ENCODE measurements at places on chromosomes 11 and 22.

- H3K27ac ChIP-seq: no peak overlapping the region
- DNase-seq: no peak
- no peaks in the 10 kb centered on the region for H3K36me3 ChIP-seq
- peaks cover 18% of the 10 kb centered on the region for H3K27me3 ChIP-seq
Observed at GRCh38 chr11:3184732-3185347, 19.7 kb upstream of the OSBPL5 start.

- H3K27ac ChIP-seq: no peak overlapping the region
- DNase-seq: peak; percentile 76
- no peak overlapping the region for H3K4me3 ChIP-seq
- H3K36me3 ChIP-seq: no peaks in the 10 kb centered on the region
Observed at GRCh38 chr11:122215244-122215992, 99.4 kb upstream of the BLID start.

- H3K27me3 ChIP-seq: peaks cover 93% of the 10 kb centered on the region
- H3K27ac ChIP-seq: no peak overlapping the region
- DNase-seq: no peak
- peaks cover 23% of the 10 kb centered on the region for H3K4me1 ChIP-seq
- H3K36me3 ChIP-seq: peaks cover 8% of the 10 kb centered on the region
- peak overlapping the region; percentile 83 for H3K4me3 ChIP-seq
Observed at GRCh38 chr11:124740277-124740882, 638 bp downstream of the NRGN start.

DNA sequence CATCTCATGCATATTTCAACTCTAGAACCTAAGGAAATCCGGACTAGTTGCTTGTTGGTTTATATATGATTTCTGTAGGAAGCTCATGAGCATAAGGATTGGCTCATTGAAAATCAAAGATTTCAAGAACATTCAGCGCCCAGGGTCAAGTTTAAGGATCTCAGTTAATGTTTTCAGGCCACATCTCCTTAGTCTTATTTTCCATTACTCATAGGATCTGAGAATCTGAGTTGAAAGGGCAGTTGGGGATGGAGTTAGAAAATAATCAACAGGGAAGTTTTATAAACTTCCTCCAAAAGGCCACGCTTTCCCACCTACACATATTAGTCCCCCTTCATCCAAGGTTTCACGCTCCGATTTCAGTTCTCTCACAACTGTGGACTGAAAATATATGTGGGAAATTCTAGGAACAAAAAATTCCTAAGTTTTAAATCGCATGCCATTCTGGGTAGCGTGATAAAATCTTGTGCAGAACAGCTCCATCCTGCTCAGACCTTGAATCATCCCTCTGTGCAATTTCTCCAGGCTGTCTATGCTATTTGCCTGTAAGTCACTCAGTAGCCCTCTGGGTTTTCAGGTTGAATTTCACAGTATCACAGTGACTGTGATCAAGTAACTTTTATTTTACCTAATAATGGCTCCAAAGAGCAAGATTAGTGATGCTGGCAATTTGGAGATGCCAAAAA, 160.2 kb downstream of the KIRREL3 start:
- H3K27ac ChIP-seq: no peak overlapping the region
- H3K4me1 ChIP-seq: peaks cover 16% of the 10 kb centered on the region
- H3K36me3 ChIP-seq: no peaks in the 10 kb centered on the region
- no peak for DNase-seq
- no peaks in the 10 kb centered on the region for H3K27me3 ChIP-seq

GRCh38 chr11:73559743-73560142, 38.2 kb downstream of the FAM168A start:
- no peak overlapping the region for H3K27ac ChIP-seq
- H3K36me3 ChIP-seq: peaks cover 7% of the 10 kb centered on the region
- no peak for DNase-seq
- no peak overlapping the region for H3K4me3 ChIP-seq
- H3K27me3 ChIP-seq: no peaks in the 10 kb centered on the region
- peaks cover 5% of the 10 kb centered on the region for H3K4me1 ChIP-seq

DNA sequence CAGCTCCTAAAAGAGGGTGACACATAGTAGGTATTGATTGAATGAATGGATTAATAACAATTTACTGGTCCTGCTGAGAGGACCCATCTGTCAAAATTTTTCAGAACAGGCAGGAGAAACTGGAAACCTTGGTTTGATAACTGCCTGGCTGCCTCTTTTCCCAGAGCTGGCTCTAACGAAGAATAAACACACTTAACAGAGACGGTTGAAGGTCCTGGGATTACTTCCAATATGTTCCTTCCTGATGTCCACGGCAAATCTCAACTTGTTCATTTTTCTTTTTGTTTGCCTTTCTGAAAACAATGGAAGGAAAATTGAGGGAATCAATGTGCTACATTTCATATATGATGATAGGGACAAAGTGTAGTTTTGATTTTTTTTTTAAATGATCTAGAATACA, 76.5 kb upstream of the SYT13 start:
- peaks cover 11% of the 10 kb centered on the region for H3K27me3 ChIP-seq
- H3K4me3 ChIP-seq: no peak overlapping the region
- H3K36me3 ChIP-seq: no peaks in the 10 kb centered on the region
- H3K4me1 ChIP-seq: peaks cover 14% of the 10 kb centered on the region
- no peak for DNase-seq
- H3K27ac ChIP-seq: no peak overlapping the region

DNA sequence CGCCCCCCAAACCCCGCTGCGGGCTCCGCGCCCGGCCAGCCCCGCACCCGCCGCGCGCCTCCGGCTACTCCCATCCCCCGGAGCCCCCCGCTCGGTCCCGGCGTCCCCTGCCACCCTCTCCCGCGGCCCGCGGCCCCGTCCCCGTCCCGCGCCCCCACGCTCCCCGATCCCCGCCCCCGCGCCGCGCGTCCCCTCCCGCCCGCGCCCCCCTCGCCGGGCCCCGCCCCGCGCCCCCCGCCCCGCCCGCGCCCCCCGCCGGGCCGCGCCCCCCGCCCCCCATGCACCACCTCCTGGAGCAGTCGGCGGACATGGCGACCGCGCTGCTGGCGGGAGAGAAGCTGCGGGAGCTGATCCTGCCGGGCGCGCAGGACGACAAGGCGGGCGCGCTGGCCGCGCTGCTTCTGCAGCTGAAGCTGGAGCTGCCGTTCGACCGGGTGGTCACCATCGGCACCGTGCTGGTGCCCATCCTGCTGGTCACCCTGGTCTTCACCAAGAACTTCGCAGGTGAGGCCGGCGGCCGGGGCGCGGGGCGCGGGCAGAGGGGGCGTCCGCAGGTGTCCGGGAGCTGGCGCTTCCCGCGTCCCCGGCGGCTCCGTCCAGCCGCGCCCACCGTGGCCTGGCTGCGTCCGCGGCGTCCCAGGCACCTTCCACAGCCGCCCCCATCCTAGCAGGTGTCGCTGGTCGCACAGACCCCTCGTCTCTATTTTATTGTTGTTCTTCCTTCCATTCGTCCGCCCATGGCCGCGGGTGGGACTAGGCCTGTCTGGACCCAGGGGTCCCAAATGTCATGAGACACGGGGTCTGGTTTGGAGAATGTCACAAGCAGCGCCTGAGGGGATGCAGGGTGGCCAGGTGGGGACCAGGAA, at the start of gene PANX2:
Gene PANX2, plus strand, starts transcription at position 279 of the 866 bp plus-strand sequence. Its CDS starts 0 bp downstream, at position 279.
- H3K27me3 ChIP-seq: peaks cover 37% of the 10 kb centered on the region
- no peak for DNase-seq
- peak within 1 kb of the TSS; percentile 58 for H3K27ac ChIP-seq
- H3K36me3 ChIP-seq: no peaks in the 10 kb centered on the region
- H3K4me3 ChIP-seq: peak within 1 kb of the TSS; percentile 85

- no peaks in the 10 kb centered on the region for H3K4me1 ChIP-seq
- no peak for DNase-seq
- H3K27me3 ChIP-seq: no peaks in the 10 kb centered on the region
- no peak overlapping the region for H3K27ac ChIP-seq
- H3K4me3 ChIP-seq: no peak overlapping the region
- H3K36me3 ChIP-seq: peaks cover 18% of the 10 kb centered on the region
Observed at GRCh38 chr11:74221816-74222215, 50.7 kb downstream of the PPME1 start.

GRCh38 chr11:87007963-87008362, 29.8 kb upstream of the TMEM135 start:
- H3K4me1 ChIP-seq: no peaks in the 10 kb centered on the region
- no peaks in the 10 kb centered on the region for H3K27me3 ChIP-seq
- H3K36me3 ChIP-seq: no peaks in the 10 kb centered on the region

DNA sequence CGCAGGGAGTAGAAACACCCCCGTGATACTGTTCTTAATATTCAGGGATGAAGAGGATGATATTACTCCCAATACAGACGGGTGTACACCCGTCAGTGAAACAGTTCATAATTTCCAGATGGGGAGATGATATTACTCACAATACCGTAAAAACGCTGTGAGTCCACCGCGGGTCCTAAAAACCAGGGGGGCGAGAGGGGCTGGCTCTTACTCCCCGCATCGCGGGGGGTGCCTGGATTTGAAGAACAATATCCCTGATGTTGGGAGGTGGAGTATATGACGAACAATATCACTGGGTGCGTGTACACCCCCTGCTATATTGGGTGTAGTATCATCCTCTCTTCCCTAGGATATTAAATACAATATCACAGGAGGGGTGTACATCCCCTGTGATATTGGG, 20.5 kb upstream of the APOL5 start:
- no peak overlapping the region for H3K27ac ChIP-seq
- DNase-seq: no peak
- no peak overlapping the region for H3K4me3 ChIP-seq
- peaks cover 26% of the 10 kb centered on the region for H3K27me3 ChIP-seq
- no peaks in the 10 kb centered on the region for H3K4me1 ChIP-seq
- no peaks in the 10 kb centered on the region for H3K36me3 ChIP-seq

DNA sequence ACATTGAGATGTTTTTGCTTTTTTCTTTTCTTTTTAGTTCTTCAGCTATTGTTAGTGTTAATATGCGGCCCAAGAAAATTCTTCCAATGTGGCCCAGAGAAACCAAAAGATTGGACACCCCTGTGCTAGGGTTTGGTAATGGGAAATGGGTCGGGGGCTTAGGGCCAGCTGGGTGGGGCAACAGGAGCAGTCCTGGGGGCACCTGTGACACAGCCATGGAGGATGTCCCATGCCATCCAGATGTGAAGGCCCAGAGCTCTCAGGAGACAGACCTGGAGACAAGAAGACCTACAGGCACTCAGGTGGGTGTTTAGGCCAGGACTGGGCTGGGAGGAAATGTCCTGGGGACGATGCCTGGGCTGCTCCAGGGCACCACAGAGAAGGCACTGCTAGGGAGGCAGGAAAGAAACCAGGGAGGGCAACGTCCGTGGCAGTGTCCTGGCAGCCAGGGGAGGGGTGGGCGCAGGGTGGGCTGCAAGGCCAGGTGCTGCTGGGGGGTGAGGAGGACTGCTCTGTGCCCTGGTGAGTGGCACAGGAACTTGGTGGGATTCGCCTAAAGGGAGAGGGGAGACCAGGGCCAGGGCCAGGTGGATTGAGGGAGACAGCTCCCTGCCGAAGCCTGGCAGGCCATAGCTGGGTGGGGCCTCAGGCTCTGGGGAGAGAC, 21.4 kb downstream of the RELT start:
- DNase-seq: no peak
- no peaks in the 10 kb centered on the region for H3K36me3 ChIP-seq
- H3K27ac ChIP-seq: no peak overlapping the region
- H3K27me3 ChIP-seq: no peaks in the 10 kb centered on the region
- H3K4me1 ChIP-seq: no peaks in the 10 kb centered on the region

GRCh38 chr22:46280999-46281623, 13.3 kb downstream of the TTC38 start:
- no peak overlapping the region for H3K27ac ChIP-seq
- no peaks in the 10 kb centered on the region for H3K4me1 ChIP-seq
- H3K36me3 ChIP-seq: peaks cover 11% of the 10 kb centered on the region
- no peak overlapping the region for H3K4me3 ChIP-seq

DNA sequence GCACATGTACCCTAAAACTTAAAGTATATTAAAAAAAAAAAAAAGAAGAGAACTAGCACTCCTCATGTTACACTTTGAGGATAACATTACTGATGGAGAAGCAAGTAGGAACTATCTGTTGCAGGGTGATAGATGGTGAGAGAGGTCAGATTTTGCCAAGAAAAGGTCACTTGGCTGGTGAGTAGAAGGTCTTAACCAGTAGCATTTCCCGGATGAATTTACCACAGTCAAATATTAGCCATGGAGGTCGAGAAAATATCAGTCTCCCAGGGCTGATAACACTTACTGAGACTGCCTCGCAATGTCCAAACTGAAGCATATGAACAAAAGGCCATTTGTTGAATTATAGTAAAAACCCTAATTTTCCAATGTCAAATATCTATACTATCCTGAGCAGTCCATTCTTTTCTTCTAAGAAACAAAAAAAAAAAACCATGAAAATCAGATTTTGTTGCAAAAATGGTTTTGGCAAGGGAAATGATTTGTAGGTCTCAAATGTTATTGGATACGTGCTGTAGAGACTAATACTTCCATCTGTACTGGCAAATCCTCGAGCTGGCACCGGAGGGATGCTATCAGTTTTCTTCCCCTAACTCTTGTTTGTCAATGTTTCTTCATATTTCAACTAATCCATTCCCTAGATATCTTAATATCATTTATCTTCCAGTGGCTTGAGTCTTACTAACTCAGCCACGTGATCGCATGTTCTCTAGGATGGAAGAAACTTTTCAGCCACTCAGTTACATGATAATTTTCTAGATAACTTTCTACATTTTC, 14.5 kb upstream of the BBOX1 start:
- H3K36me3 ChIP-seq: no peaks in the 10 kb centered on the region
- H3K27ac ChIP-seq: no peak overlapping the region
- H3K27me3 ChIP-seq: no peaks in the 10 kb centered on the region
- peaks cover 11% of the 10 kb centered on the region for H3K4me1 ChIP-seq
- no peak for DNase-seq
- H3K4me3 ChIP-seq: no peak overlapping the region

DNA sequence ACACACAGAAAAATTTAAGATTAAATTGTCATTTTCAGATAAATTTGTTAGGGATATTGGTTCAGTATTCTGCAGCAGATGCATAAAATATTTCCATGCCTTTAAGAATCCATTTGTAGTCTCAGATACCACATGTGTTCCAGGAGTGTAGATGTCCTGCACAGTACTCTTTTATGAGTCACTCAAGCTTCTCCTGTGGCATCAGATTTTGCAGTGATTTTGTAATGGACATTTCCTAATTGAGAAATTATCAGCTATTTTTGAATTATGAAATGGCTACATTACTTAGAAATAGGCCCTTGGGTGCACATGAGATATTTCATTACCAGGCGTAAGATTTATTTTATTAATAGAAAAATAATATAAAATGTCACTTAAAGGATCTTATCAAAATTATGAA, 18.9 kb downstream of the MMP3 start:
- no peaks in the 10 kb centered on the region for H3K27me3 ChIP-seq
- H3K4me1 ChIP-seq: peaks cover 2% of the 10 kb centered on the region
- DNase-seq: no peak
- no peak overlapping the region for H3K4me3 ChIP-seq
- no peaks in the 10 kb centered on the region for H3K36me3 ChIP-seq
- no peak overlapping the region for H3K27ac ChIP-seq

- no peaks in the 10 kb centered on the region for H3K4me1 ChIP-seq
- H3K4me3 ChIP-seq: no peak overlapping the region
- H3K27ac ChIP-seq: peak overlapping the region; percentile 25
- H3K27me3 ChIP-seq: no peaks in the 10 kb centered on the region
- DNase-seq: no peak
Observed at GRCh38 chr11:47477323-47477722, 28.4 kb upstream of the RAPSN start.

DNA sequence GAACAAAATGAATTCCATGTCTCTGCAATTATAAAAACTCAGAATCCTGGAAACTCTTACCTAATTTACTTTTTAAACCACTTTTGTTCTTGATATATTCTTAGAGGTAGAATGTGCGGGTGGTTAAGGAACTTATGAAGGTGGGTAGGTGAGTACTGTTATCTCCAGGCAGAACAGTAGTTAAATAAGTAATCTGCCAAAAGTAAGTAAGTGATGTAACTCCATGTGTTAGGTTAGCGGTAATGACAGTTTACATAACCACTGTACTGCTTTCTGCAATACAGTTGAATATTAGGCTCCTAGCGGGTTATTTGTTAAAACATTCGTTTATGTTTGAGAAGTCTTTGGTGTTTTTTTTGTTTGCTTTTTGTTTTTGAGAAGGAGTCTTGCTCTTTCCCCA, 7.1 kb downstream of the LARGE1 start:
- peaks cover 55% of the 10 kb centered on the region for H3K4me1 ChIP-seq
- H3K4me3 ChIP-seq: no peak overlapping the region
- no peak for DNase-seq
- H3K27ac ChIP-seq: no peak overlapping the region
